HCT116 (cell line): ENCODE measurements at places on chromosomes 7 and 10. TPM values are rescaled to one million over a fixed set of nuclear protein-coding genes. Genes with fewer than 3 reads are reported as not detected.

DNA sequence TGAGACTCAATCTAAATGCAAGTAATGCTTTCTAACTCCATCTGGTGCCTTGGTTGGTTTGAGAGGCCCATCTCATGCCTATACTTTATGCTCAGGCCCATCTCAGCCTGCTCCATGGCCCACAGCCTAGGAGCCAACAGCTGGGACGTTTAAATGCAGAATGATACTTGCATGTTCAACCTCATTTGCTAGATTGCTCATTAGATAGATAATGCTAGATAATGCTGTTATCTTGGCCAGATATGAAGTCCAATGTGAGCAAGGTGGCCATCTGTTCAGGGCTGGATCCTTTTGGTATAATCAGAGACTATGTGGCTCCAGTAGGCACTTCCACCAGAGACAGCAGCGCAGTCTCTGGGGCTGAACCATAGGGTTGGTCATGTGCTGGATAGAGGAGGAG is 321.6 kb upstream of the PHYHIPL start:
- no peaks in the 10 kb centered on the region for H3K36me3 ChIP-seq
- H3K4me1 ChIP-seq = peaks cover 7% of the 10 kb centered on the region; the same call in 1 of the 2 replicates
- H3K27ac ChIP-seq = no peak overlapping the region
- H3K4me3 ChIP-seq = no peak overlapping the region

GRCh38 chr7:73696372-73696771 is 13.0 kb downstream of the BUD23 start:
- H3K4me1 ChIP-seq = peaks cover 5% of the 10 kb centered on the region
- no peak overlapping the region for H3K4me3 ChIP-seq
- no peak for DNase-seq
- H3K27me3 ChIP-seq = no peaks in the 10 kb centered on the region
- H3K36me3 ChIP-seq = peaks cover 78% of the 10 kb centered on the region

DNA sequence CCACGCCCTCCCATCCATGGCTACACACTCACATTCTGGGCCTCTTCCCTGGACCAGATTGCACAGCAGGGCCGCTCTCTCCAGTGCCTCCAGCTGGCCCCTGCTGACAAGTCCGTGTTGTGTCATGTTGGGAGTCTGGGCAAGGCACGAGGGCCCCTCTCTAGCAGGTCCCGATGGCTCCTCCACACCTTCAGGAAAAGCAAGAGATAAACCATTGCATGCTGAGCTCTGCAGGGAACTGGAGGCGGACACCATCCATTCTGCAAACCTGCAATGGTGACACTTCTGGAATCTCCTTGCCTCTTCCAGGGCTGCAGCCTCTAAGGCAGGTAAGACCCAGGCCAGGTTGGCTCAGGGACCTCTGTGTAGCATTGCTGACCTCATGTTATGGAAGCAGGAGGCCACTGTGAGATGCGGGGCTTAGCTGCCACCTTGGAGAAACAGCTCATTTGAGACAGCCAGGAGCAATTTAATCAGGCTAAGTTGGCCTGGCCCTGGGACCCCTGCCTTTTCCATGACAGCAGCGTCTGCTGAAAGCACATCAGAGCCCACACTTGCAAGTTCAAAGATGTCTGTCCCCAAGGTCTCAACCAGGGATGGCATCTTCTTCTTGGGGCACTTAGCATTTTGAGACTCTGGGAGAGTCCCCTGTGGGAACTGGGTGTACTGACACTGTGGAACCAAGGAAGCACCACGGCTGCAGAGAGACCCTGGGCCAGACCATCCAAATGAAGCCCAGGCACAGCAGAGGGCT is 34.2 kb upstream of the LEP start:
- no peaks in the 10 kb centered on the region for H3K36me3 ChIP-seq
- no peak overlapping the region for H3K4me3 ChIP-seq
- peaks cover 4% of the 10 kb centered on the region; the same call in 1 of the 2 replicates for H3K27me3 ChIP-seq
- H3K27ac ChIP-seq = no peak overlapping the region
- H3K4me1 ChIP-seq = no peaks in the 10 kb centered on the region
- no peak for DNase-seq

DNA sequence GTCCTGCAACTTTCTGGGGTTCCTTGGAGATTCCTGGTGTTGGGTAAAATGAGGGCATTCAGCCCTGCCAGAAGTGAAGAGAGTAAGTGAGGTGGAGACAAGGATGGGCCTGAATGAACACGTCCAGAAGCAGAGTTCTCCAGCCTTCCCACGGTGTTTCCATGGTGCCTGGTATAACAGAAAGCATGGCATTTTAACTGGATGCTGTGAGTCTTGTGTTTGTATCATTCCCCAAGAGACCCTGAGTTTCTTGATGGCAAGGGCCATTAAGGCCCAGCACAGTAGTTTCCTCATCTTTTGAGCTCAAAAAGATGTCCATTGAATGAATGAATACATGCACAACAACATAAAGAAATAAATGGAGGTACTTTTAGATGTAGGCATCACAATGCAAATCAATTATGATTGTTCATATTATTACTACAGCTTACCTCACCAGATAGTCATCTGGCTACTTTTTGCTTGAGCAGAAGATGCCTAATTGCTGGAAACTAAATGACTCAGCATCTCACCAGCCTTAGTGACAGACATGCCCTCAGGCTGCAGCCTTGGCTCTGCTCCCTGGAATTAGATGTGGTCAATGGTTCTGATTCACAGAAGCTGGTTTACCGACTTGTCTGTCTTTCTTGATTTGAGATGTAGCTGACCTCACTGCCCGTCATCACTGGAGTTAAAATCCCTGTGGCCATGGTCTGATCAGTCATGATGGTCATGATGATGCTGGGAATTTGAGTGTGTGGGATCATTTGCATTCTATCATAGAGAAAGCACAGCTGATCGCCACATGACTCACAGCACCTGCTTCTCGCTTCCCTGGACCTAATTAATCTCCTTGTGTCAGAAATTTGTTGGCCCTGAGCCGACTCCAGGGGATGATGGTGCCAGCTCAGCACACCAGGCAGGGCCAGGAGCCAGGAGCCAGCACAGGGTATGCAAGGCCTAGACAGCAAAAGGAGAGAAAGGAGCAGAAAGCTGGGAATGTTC is 83.9 kb downstream of the CXCL12 start:
- no peaks in the 10 kb centered on the region for H3K36me3 ChIP-seq
- H3K27ac ChIP-seq = no peak overlapping the region

GRCh38 chr7:149689291-149689721 is 84.1 kb downstream of the ZNF467 start:
- no peaks in the 10 kb centered on the region for H3K36me3 ChIP-seq
- DNase-seq = no peak
- no peak overlapping the region for H3K27ac ChIP-seq
- H3K27me3 ChIP-seq = peaks cover 3% of the 10 kb centered on the region; the same call in 1 of the 2 replicates

DNA sequence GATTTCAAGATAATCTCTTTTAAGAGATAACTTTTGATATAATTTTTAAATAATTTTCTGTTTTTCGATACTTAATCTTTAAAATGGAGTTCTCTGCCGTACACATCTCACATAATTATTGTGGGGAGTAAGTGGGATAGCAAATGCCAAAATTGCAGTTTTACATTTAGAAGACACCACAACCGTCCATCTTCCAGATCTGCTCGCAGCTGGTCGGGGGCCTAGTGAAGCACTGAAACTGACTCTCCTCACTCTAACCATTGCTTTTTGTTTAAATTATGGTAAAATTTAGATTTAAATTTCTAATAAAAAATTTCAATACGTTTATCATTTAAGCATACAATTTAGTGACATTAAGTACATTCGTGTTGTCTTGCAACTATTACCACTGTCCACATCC is 94.2 kb downstream of the PRR15 start:
- no peaks in the 10 kb centered on the region for H3K4me1 ChIP-seq
- no peaks in the 10 kb centered on the region for H3K27me3 ChIP-seq
- H3K4me3 ChIP-seq = no peak overlapping the region
- H3K27ac ChIP-seq = no peak overlapping the region
- no peak for DNase-seq
- no peaks in the 10 kb centered on the region for H3K36me3 ChIP-seq

DNA sequence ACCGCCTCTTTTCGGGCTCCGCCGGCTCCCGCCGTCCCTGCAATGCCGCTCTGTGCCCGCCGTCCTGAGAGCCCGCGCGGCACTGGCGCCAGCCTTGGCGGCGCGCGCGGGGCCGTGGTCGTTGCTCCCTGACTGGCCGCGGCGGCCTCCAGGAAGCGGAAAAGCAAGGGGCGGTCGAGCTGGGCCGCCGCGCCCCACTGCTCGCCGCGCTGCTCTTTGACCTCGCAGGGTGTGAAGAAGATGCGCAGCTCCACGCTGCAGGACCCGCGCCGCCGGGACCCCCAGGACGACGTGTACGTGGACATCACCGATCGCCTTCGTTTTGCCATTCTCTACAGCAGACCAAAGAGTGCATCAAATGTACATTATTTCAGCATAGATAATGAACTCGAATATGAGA is at the start of gene CDC14C:
CDC14C (plus strand) TSS at position 115 of the 400 bp plus-strand sequence; CDS start at position 241, 126 bp downstream.
- no peaks in the 10 kb centered on the region for H3K4me1 ChIP-seq
- no peaks in the 10 kb centered on the region for H3K27me3 ChIP-seq
- no peak within 1 kb of the TSS for H3K27ac ChIP-seq
- no peak for DNase-seq
- H3K36me3 ChIP-seq = no peaks in the 10 kb centered on the region

GRCh38 chr10:69415951-69416350 is 767 bp downstream of the TACR2 start:
- H3K4me1 ChIP-seq = peaks cover 3% of the 10 kb centered on the region; the same call in 1 of the 2 replicates
- H3K36me3 ChIP-seq = no peaks in the 10 kb centered on the region
- no peaks in the 10 kb centered on the region for H3K27me3 ChIP-seq

DNA sequence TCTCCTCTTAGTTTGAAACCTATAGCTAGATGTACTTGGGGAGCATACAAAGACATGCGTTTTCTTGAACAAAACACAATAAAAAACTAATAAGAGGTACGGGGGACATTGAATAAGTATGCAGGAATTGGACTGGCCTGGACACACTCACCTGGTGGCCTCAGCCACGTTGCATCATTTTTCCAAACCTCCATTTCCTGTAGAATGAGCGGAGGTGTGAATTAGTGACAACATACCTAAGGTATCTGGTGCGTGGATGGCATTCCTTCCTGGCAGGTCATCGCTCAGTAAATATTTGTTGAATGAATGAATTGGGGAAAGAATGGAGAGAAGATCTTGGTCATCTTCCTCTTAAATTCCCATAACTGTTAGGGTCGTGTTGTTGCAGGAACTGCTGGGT is 103.2 kb upstream of the CTBP2 start:
- peak; percentile 85 for DNase-seq
- peak overlapping the region; percentile 23; the same call in 1 of the 2 replicates for H3K4me3 ChIP-seq
- no peak overlapping the region for H3K27ac ChIP-seq
- H3K36me3 ChIP-seq = no peaks in the 10 kb centered on the region
- no peaks in the 10 kb centered on the region for H3K27me3 ChIP-seq

- no peak for DNase-seq
- 0 out of 2 replicates have a peak, but pooled peaks cover 9% of the 10 kb centered on the region for H3K27me3 ChIP-seq
- H3K36me3 ChIP-seq = no peaks in the 10 kb centered on the region
- no peak overlapping the region for H3K27ac ChIP-seq
These were observed 19.1 kb downstream of the PLPP4 start for GRCh38 chr10:120475844-120476791.

DNA sequence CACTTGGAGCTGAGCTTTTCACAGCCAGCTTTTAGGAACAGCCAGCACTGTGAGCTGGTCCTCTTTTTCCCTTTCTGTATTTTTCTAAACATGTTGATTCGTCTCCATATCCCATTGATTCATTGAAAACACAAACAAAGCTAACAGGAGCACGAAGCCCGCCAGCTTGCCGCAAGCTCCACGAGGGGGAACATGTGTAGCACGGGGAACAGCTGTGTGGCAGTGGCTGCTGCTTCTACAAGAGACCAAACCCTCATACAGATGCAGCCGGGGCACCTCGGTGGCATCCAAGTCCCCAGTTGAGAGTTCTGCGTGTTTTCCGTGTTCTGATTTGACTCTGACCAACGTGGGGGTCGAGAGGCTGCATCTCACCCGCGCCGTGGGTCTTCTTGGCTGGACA is 80.8 kb upstream of the SH2B2 start:
- DNase-seq = no peak
- H3K36me3 ChIP-seq = peaks cover 4% of the 10 kb centered on the region; the same call in 1 of the 2 replicates
- H3K4me3 ChIP-seq = no peak overlapping the region

GRCh38 chr7:28192786-28193585 is 12.4 kb upstream of the JAZF1 start:
- no peak overlapping the region for H3K27ac ChIP-seq
- no peak overlapping the region for H3K4me3 ChIP-seq
- no peak for DNase-seq
- H3K4me1 ChIP-seq = no peaks in the 10 kb centered on the region

DNA sequence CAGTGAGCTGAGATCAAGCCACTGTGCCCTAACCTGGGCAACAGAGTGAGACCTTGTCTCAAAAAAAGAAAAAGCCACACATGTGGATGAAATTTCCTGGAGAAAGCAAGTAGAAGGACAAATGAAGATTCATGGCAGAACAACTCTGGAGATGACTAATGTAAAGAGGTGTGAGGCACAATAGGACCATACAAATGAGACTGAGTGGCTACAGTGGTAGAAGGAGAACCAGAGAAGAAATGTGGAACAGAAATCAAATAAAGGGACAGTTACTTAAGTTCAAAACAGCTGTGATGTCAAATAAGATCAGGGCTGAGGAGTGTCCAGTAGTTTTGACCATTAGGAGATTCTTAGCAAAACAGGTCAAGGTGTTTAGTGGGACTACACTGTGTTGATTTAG is 130.9 kb upstream of the CDK6 start:
- no peak overlapping the region for H3K4me3 ChIP-seq
- no peaks in the 10 kb centered on the region for H3K27me3 ChIP-seq
- no peaks in the 10 kb centered on the region for H3K36me3 ChIP-seq
- no peaks in the 10 kb centered on the region for H3K4me1 ChIP-seq
- DNase-seq = no peak
- H3K27ac ChIP-seq = no peak overlapping the region

DNA sequence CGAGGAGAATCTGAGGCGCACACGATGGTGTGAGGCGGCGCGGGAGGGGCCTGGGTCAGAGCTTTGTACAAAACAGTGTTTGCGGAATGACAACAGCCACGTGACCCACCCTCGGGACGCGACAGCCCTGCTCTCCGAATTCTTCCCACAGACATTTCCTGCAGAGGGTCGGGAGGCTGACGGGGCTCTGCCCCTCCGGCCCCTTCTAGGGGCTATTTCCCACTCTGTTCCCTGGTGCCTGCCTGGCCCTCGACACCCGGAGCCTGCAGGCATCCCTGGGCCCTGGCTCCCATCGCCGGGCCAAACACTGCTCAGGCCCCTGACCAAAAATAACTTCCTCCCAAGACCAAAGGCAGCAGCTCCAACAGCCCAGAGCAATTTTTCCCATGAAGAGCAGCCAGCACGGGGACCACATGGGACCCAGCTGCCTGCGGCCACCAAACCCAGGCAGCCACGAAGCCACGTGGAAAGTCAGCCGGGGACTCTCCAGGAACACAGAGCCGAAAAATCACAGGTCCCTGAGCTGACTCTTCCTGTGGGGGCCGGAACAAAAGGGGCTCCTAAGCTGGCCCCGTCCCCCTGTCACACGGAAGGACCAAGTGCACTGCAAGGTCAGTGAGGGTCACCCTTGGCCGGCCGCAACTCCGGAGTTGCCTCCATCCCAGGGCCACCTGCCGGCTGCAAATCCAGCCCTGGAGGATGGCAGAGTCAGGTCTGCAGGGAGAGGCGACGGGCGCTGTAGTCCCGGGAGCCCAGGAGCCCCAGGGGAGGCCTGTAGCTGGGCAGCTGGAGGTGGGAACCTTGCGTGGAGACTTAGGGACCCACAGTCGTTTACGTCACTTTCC is 42.0 kb downstream of the PAPOLB start:
- H3K27me3 ChIP-seq = no peaks in the 10 kb centered on the region
- no peak overlapping the region for H3K4me3 ChIP-seq
- no peak overlapping the region for H3K27ac ChIP-seq
- no peaks in the 10 kb centered on the region for H3K4me1 ChIP-seq
- no peak for DNase-seq

- no peaks in the 10 kb centered on the region for H3K27me3 ChIP-seq
- peak; percentile 7 for DNase-seq
- H3K36me3 ChIP-seq = no peaks in the 10 kb centered on the region
- H3K4me3 ChIP-seq = peak overlapping the region; percentile 40
These were observed 227.7 kb downstream of the CUX1 start for GRCh38 chr7:102044984-102045673.

GOLGA7B gene
- total RNA-seq = 1.0 TPM

HOXA10 gene
- 19.6 TPM for total RNA-seq

UROS gene
- total RNA-seq = 63.9 TPM

CAV1 gene
- total RNA-seq = 298 TPM

CNNM1 gene
- total RNA-seq = not detected
